ENCODE measurements at places on chromosomes 3 and 15.

- DNase-seq, result no peak
Observed at GRCh38 chr3:24494618-24495325, at the start of gene THRB. Gene THRB, minus strand, starts transcription at chr3:24494850.

- DNase-seq, result no peak
Observed at GRCh38 chr3:196240424-196240823, 24.1 kb downstream of the SLC51A start.

DNA sequence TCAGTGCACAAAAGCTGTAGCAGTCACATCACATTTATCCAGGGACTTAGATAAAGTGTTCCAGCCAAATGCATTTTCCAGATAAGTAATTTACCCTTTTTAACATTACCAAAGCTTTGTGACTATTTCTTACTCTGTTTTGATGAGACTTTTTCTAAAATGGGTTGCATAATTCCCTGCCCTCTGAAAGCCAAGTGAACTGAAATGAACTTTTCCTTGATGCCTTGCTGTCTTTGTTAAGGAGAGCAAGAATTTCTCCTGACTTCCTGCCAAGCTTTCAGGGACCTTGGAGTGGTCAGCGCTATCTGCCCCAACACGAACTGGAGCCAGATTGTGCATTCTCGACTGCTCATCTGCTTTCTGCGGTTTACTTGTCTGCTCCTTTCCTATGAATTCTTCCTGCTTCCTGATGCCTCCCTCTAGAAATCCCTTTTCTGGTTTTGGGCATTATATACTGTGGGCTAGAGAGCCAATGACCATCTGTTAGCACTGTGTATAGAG, 34.8 kb downstream of the EIF4E3 start:
- DNase-seq, result no peak

- no peak for DNase-seq
Observed at GRCh38 chr15:31357148-31357547, 30.5 kb downstream of the KLF13 start.

- DNase-seq, result no peak
Observed at GRCh38 chr3:38084334-38085310, 45.6 kb downstream of the DLEC1 start.

DNA sequence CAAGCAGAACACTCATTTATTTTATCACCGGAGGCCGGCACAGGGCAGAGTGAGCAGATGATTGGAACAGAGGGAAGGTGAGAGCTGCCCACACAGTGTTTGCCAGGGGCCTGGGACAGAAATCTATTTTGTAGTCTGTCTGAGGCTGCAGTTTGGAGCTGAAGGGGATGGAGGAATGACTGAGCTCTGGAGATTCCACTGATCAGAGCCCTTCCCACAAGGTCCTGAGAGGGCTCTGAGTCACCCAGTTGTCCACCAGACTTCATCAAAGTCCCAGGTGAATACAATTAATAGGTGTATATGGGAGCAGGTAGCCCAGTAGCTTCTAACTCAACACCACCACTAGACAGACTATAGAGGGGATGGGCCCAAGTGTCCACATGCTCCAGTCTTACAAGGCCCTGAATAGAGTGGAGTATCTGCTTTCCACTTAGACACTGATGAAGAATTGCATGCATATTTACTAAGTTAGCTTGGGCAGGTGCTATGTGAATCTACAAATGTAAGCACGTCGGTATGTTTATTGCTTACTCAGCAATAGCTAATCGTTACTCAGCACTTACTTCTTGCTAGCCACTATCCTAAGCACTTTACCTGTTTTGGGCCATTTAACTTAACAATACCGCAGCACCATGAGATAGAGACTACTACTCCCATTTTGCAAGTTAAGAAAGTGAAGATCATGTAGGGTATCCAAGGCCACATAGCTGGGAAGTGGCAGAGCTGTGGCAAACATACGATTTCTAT, 2.7 kb upstream of the STARD5 start:
- DNase-seq, result no peak

GRCh38 chr15:77800305-77800704, 167.6 kb upstream of the LINGO1 start:
- DNase-seq, result no peak

GRCh38 chr3:55571216-55571813, 84.2 kb upstream of the WNT5A start:
- no peak for DNase-seq

- no peak for DNase-seq
Observed at GRCh38 chr3:132273036-132273435, 44.2 kb upstream of the ACP3 start.

Measured in GM19239 (cell line).